K562 (cell line): ENCODE measurements at places on chromosomes 1 and 21.

- no peak for DNase-seq
Measured at GRCh38 chr1:58620926-58621325, 43.9 kb upstream of the TACSTD2 start.

DNA sequence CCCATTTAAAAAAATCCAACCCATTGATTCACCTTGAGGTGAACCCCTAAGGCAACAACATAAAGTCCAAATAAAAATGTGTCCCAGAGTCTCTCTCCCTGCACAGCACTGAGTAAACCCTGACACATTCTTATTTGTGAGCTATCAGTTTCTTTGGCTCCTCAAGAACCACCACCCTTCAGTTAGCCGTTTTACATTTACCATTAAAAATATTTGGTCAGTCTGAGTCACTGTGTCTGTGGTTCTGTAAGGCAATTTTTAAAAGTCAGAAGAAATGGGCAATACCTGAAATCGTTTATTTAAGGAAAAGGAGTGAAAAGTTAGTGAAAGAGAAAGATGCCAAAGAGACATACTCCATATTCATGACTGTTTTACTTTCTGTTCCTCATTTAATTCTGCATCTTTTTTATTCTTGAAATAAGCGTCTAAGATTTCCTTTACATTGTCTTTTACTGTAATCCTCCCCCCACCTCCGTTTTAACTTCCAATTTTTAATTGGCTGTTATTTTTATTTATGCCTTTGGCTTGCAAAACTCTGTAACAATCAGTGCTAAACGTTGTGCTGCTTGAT is 91.7 kb upstream of the IVNS1ABP start:
- DNase-seq: no peak

GRCh38 chr1:205365945-205366463 is 9.3 kb upstream of the KLHDC8A start:
- no peak for DNase-seq

GRCh38 chr1:20848162-20848561 is 61.1 kb upstream of the HP1BP3 start:
- no peak for DNase-seq

- DNase-seq: no peak
Measured at GRCh38 chr1:182192215-182192614, 130.7 kb upstream of the ZNF648 start.

- DNase-seq: no peak
Measured at GRCh38 chr1:37305841-37306240, 168.5 kb upstream of the ZC3H12A start.

- no peak for DNase-seq
Measured at GRCh38 chr21:30102871-30103270, 63.7 kb downstream of the CLDN17 start.

- DNase-seq: no peak
Measured at GRCh38 chr1:21229246-21230000, 52.7 kb upstream of the EIF4G3 start.
